Large intestine (tissue), 12 donors: ENCODE measurements at places on chromosomes 11 and 22.

GRCh38 chr22:26714971-26715370 is 57.6 kb downstream of the MIAT start:
- H3K4me1 ChIP-seq, result no peaks in the 10 kb centered on the region
- peaks cover 15% of the 10 kb centered on the region for H3K36me3 ChIP-seq
- H3K27ac ChIP-seq, result no peak overlapping the region

- DNase-seq, result no peak
- peaks cover 33% of the 10 kb centered on the region for H3K36me3 ChIP-seq
- H3K4me3 ChIP-seq, result no peak overlapping the region
- peaks cover 4% of the 10 kb centered on the region for H3K4me1 ChIP-seq
Measured at GRCh38 chr11:46427364-46427763, 35.8 kb upstream of the CHRM4 start.

GRCh38 chr22:33539902-33540751 is 380.1 kb downstream of the LARGE1 start:
- H3K36me3 ChIP-seq, result no peaks in the 10 kb centered on the region
- peak overlapping the region; percentile 69 for H3K27ac ChIP-seq
- no peaks in the 10 kb centered on the region for H3K27me3 ChIP-seq
- peak; percentile 75 for DNase-seq
- no peak overlapping the region for H3K4me3 ChIP-seq

GRCh38 chr11:57588046-57588710 is 9.3 kb upstream of the SERPING1 start:
- H3K4me3 ChIP-seq, result no peak overlapping the region
- no peaks in the 10 kb centered on the region for H3K4me1 ChIP-seq
- no peak for DNase-seq
- H3K27me3 ChIP-seq, result no peaks in the 10 kb centered on the region

GRCh38 chr11:44680982-44681597 is 45.7 kb upstream of the TSPAN18 start:
- H3K36me3 ChIP-seq, result no peaks in the 10 kb centered on the region
- no peak for DNase-seq
- H3K4me3 ChIP-seq, result no peak overlapping the region
- H3K4me1 ChIP-seq, result peaks cover 4% of the 10 kb centered on the region
- H3K27ac ChIP-seq, result no peak overlapping the region

DNA sequence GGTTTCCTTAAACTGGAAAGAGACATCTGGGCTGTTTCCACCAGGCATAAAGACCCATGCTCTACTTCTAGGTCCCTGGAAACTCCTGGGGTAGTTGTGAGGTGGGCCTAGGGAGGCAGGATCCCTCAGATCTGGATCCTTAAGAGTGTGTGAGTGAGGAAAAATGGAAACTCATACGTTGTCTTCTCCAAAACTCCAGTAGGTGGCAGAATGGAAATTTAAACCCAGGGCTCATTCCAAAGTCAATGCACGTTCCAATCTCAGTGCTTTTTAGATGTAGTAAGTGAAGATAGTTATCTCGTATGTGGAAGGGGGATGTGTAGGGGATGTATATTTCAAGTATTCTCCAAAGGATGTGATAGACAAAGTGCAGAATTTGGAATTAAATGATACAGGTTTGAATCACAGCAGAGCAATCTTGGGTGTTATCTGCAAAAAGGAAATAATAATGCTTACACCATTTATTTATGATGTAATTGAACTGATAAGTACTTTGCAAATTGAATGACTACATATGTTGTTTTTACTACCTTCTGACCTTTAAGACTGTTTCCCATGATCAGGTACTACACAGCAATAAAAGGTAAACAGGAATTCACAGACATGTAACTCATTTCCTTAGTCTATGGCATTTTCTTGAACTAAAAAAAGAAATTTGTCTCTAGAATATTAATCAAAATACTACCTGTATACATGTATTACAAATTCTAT is 13.1 kb upstream of the MMP1 start:
- peak overlapping the region; percentile 58 for H3K27ac ChIP-seq
- no peak overlapping the region for H3K4me3 ChIP-seq
- H3K27me3 ChIP-seq, result no peaks in the 10 kb centered on the region
- no peaks in the 10 kb centered on the region for H3K4me1 ChIP-seq
- no peak for DNase-seq

DNA sequence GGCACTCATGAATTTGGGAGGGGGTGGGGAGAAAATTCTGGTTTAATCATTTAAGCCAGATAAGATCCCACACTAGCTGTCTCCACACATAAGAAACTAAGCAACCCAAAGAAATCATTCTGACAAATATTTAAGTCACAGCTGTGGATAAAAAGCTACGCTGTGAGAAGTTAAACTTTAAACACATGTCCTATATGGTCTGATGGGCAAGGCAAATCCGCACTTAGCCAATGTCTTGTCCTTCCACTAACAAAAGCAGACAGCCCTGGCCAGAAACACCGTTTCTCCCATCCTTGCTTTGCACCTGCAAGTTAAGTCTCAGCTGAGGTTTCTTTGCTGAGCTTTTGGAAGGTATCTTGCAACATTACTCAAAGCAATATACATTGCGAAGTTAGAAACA is 68.0 kb downstream of the ETS1 start:
- H3K36me3 ChIP-seq, result no peaks in the 10 kb centered on the region
- peak overlapping the region; percentile 2 for H3K4me3 ChIP-seq
- DNase-seq, result no peak
- H3K4me1 ChIP-seq, result peaks cover 11% of the 10 kb centered on the region
- H3K27me3 ChIP-seq, result peaks cover 16% of the 10 kb centered on the region
